ENCODE measurements at places on chromosomes 4 and X. TPM values are rescaled to one million over a fixed set of nuclear protein-coding genes. Genes with fewer than 3 reads are reported as not detected.

The IBSP gene
- not detected for total RNA-seq

The MAGEA1 gene
- total RNA-seq, result not detected

The GAB3 gene
- 0.94 TPM for total RNA-seq

The FDCSP gene
- not detected for total RNA-seq

The NPNT gene
- 43.8 TPM for total RNA-seq

The VGLL1 gene
- not detected for total RNA-seq

The TLR1 gene
- 3.8 TPM for total RNA-seq

The ZNF711 gene
- 148 TPM for total RNA-seq

The EFNB1 gene
- total RNA-seq, result 24.7 TPM

The GLOD5 gene
- not detected for total RNA-seq

The NWD2 gene
- total RNA-seq, result 41.0 TPM

The GPR50 gene
- total RNA-seq, result not detected

The SLC25A5 gene
- total RNA-seq, result 66.4 TPM

The MTMR8 gene
- 6.9 TPM for total RNA-seq

The CT45A1 gene
- total RNA-seq, result not detected

The ADH1C gene
- total RNA-seq, result not detected

The PCSK1N gene
- total RNA-seq, result 63.5 TPM

The CT55 gene
- total RNA-seq, result 0.31 TPM

The FMR1NB gene
- total RNA-seq, result not detected

The IQCM gene
- total RNA-seq, result not detected

The CCDC120 gene
- 5.3 TPM for total RNA-seq

The SSX2B gene
- not detected for total RNA-seq

The EDA gene
- total RNA-seq, result 4.7 TPM

The ZFP92 gene
- total RNA-seq, result 1.9 TPM

The PNMA3 gene
- 15.0 TPM for total RNA-seq

The SULT1E1 gene
- 2.8 TPM for total RNA-seq

The SLC4A4 gene
- total RNA-seq, result 18.5 TPM

The BLOC1S4 gene
- 12.5 TPM for total RNA-seq

The ATXN3L gene
- not detected for total RNA-seq

The GJB1 gene
- not detected for total RNA-seq

All from parietal lobe (tissue), 2 donors.